HuH-7.5 (cell line): ENCODE measurements at places on chromosomes 3 and 15.
A peak's percentile ranks its signal among the peaks of the same experiment; 100 is the strongest.

DNA sequence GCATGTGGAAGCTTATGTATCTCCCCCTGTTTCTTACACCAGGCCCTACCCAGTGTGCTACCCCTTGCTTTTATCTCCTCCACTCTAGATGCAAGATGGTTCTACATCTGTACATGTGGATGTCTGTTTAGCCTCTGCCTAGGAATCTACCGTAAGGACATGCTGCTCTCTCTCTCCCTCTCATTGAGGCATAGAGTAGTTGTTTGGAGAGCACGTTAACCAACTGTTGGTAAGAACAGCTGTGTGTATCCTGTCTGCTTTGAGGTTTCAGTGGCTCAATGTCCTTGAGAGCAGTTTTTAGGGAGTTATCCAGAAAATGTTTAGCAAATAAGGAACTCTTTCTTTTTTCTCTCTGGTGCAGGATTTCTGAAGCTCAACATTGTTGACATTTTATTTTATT is 152.8 kb downstream of the DNAJB8 start:
- DNase-seq = no peak

- DNase-seq = no peak
These were observed 278.6 kb downstream of the EDEM1 start for GRCh38 chr3:5466065-5466464.

- no peak for DNase-seq
These were observed 1.5 kb downstream of the VWA5B2 start for GRCh38 chr3:184230603-184231528.

GRCh38 chr3:30232142-30232541 is 374.3 kb upstream of the TGFBR2 start:
- DNase-seq = no peak

DNA sequence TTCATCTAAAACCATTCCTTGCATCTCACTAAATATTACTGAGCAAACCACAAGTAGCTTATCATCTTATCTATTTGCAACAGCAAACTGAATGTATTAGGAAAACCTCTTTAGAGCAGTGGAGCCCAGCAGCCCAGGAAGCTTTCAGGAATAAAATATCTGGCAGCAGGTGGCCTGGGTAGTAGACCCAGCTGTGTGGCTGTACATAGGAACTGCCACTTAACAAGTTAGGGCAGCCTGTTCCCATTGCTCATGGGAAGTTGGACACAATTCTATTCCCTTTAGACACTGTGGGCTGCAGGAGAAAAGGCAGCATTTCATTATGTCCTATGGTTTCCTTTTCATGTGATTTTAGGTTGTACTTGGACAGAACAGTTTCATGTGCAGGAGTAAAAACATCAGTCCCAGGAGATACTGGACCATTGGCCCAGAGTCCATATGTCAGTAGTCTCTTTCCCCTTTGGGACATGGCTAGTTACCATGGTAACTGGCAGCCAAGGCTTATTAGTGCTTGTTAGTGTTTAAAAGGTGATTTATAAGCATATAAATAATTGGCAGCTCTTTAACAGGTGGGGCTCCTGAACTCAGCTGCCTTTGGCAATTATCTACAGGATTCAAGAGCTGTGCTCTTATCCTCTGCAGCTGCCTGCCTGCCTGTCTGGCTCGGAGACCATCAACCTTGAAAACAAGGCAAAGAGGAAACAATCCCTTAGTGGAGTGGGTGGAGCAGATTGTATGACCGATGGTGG is 28.9 kb upstream of the LSAMP start:
- DNase-seq = no peak

DNA sequence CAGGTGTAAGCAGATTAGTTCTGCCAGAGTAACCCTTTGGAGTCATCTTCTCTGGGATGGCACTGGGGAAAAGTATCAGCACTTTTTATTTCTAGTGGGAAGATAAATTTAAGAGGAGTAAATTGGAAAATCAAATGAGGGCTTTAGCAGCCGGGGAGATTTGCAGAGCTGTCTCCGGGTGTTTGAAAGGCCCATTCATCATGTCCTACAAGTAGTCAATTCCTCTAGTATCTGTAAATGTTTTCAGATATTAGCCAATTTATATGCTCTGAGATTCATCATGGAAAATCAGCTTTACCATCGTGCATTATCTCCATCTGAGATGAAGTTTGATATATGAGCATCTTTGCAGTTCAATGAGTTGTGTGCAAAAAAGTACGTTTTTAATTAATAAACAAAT is 93.6 kb downstream of the CDIN1 start:
- DNase-seq = no peak

- no peak for DNase-seq
These were observed 14.1 kb downstream of the MYL3 start for GRCh38 chr3:46849045-46849631.

GRCh38 chr3:62604298-62604697 is 230.9 kb upstream of the FEZF2 start:
- no peak for DNase-seq

DNA sequence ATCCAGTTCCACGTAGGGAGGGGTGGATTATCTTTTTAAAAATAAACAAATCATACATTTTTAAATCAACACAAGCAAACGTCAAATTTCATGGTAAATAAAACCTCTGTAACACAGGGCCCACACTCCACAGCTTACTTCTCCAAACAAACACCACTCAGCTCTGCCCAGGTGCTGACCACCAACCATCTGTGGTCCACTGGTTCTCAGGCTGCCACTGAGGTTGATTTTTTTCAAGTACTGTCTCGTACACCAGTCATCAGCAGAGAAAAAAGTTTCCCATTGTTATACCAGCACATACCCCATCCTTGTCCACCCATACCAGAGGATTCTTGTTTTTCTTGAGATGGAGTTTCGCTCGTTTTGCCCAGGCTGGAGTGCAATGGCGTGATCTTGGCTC is 32.4 kb downstream of the CHSY1 start:
- DNase-seq = no peak

DNA sequence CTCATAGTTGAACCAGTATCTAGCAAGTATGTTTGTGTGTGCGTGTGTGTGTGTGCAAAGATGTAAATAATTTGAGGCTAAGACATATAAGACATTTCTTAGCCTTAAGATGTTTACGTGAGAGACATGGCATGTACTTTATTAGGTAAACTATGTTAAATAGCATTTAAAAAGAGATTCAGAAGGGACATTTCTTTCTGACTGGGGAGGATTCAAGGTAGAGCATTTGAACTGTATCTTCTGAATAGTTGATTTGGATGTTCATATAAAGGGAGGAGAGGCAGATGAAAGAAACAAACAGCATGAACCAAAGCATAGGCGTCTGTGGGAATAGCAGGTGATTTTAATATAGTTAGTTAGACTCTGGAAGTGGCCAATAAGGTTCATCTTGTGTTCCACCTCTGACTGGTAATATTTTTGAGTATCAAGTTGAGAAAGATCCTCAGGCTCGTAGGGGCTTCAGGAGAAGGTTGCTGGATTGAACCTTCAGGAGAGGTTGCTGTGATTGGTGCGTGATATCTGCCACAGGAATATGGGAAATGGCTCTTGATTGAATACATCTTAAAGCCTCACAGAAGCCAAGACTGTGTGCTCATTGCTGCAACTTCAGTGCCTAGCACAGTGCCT is 12.6 kb downstream of the NFKBIZ start:
- no peak for DNase-seq

DNA sequence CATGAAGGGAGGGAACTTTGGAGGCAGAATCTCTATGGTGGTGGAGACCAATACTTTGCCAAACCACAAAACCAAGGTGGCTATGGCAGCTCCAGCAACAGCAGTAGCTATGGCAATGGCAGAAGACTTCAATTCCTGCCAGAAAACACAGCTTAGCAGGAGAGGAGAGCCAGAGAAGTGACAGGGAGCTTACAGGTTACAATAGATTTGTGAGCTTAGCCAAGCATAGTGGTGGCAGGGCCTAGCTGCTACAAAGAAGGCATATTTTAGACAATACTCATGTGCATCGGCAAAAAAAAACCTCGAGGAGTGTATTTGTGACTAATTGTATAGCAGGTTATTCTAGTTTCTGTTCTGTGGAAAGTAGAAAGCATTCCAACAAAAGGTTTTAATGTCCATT is 6.4 kb upstream of the CSTA start:
- DNase-seq = no peak

GRCh38 chr3:4820296-4821121 is 158.7 kb upstream of the BHLHE40 start:
- no peak for DNase-seq

DNA sequence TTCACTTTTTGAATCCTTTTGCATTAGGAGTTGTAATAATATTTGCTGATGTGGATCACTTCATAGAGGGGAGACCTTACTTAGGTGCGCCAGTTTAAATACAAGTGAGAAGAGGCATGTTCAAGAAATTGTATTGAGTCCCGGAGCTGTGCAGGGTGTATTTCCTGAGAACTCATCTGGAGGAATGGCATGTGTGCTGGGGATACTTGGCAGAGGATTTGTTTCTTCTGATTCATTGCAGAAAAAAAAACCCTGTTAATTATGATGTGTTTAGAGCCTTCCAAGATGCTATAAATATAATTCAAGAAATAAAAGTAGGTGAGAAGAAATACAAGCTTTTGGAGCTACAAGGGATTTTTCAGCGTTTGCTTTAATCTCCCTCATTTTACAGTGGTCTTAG is 97.6 kb downstream of the TPRG1 start:
- DNase-seq = no peak

DNA sequence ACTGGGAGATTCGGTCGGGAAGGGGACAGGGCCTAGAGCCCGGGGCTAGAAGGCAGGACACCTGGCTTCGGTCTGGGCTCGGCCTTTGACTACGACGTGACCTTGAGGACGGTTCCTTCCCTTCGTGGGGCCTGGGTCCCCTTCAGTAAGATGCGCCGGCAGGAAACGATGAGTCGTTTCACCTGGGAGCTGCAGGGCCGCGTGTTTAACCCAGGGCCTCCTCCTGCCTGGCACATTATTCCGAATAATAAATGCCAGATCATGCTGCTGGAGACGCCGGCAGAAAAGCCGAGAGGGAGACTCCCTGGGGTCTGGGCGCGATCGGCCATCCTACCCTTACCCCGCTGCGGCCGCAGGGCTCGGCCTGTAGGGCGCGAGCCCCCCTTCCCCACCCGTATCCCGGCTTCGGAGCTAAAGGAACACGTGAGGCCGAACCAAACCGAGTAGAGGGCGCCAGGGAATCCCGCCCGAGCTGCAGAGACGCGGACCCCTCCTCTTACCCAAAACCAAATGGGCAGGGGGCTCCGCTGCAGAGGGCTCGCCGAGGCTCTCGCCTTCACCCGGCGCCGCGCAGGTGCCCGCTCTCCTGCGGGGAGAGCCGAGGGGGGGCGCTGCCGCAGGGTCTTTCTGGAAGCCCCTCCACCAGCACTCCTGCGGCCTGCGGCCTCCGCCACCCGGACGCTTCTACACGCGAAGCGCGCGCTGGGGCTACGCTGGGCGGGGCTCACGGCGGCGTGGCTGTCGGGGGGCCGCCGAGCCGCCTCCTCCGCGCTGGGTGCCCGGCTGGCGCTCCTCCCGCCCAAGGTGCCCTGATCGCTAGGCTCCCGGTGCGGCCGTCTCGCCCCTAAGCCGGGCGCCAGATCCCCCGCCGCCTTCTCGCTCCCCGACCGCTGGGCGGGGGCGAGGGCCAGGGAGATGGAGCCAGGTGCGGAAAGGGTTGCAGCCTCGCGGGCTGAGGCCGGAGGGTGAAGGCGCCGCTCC is at the start of gene BDH1:
TSS of gene BDH1 (minus strand) at position 688 of the 981 bp plus-strand sequence. CDS start 9,525 bp downstream, outside the sequence.
- no peak for DNase-seq

GRCh38 chr3:137760341-137761098 is 3.6 kb upstream of the SOX14 start:
- DNase-seq = no peak

DNA sequence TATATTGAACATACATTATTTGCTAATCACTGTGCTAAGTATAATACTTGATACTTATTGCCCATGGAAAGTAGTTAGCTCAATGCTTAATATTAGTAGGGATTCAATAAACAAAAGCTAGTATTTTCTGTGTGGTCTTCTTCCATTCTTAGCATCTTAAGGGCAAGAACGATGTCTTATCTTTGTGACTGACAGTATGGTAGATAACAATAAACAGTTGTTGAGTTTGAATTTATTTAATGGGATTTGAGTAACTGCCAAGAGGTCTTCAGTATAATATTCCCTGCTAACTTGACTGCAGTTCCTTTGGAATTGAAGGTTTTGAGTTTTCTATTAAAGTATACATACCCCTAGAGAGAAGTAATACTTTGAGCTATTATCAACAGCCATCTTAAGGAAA is 70.1 kb downstream of the ZNF609 start:
- DNase-seq = no peak

DNA sequence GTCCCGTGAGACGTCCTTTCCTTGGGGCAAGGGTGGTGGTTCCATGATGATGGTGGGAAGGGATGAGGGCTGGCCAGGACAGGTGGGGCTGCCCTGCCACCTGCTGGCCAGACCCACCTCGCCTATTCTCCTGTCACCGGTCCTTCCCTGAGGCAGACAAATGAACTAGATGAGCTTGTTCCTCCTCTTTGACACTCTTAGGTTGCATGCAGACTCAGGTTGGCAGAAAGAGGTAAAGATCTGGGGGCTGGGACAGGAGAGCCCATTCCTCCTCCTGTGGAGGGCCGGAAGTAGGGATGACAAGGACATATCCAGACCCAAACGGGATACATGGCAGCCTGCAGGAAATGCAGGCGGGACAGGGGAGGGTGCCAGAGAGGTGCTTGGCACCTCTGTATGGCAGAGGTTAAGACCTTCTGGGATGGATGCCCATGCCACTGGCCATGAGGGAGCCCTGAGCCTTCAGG is 38.6 kb downstream of the ACSBG1 start:
- DNase-seq = peak; percentile 91

DNA sequence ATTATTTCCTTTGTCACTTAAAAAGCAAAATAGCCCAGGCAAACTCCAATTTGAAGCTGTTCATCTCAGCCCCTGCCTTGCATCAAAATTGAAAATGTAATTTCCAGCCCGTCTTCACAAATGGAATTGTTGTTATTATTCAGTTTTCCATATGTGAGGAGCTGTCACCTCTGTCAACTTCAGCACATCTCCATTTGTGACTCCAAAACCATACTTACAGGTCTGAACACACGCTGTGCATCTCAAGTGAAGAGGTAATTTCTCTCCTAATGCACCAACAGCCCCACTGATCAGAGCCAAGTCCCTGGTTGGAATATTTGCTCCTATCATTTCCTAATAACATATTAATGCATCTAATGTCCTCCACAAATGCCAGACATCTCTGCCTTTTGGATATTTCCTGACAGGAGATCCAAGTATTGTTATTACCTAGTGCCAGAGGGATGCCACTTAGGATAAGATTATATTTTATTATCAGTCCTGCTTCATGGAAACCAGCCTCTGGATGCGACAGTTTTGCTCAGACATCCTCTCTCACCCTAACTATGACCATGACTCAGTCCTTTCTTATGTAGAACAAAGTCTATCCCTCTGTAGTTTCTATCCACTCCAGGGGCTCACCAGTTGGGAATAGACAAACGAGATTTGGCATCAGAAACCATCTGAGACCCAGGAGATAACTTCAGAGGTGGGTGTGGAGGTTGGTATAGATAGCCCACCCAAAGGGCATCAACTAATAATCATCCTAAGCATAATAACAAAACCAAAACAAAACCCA is 379.8 kb downstream of the VPS13C start:
- DNase-seq = no peak

DNA sequence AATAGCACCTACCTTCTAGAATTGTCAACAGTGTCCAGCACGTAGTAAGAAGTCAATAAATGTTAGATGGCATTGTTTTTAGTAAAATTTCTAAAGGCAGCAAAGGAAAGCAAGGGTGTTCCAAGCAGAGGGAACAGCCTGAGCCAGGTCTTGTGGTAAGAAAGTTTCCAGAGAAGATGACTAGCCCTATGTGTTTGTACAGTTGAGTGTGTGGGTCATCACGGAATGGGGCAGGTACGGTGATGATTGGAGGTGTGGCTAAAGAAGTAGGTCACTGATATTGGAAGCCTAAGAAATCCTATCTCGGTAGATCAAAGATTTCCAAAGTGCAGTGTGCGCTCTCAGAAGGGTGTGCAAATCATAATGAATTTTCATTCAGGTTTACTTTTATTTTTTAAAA is 94.2 kb upstream of the BCL6 start:
- DNase-seq = no peak
